ENCODE measurements at places on chromosomes 6 and 20.

DNA sequence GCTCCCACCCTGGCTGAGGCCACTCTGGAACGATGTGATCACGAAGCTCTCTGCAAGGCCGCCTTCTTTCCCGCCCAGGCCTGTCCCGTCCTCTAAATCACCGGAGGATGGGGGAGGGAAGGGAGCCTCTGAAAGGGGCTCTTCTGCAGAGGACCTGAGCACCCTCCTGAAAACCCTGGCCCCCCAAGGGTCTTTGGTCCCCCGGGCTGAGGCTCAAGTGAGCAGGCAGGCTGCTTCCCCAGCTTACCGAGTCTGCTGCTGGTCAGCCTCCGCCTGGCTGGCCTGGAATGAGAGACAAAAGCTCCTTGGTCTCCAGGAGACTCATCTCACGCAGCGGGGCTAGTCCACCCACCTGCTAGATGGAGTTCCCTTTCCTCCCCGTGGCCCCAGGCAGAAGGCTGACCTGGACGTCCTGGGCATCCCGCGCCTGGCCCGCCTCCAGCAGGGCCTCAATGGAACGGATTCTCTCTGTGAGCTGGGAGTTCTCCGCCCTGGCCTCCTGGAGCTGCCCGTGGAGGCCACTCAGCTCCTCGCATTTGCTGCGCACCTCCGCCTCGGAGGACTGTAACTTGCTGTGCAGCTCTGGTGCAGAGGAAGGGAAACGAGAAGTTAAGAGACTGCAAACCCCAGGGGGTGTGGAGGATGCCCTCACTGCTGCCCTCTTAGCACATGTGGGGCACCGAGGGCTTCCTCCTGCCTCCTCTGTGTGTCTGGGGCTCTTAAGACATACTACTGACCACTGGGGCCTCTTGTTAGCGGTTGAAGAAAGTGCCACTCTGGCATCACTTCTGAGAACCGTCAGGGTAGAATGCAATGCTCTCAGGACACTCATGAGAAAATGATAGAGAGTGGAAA is 54.7 kb downstream of the RRBP1 start:
- DNase-seq = no peak

- DNase-seq = no peak
Measured at GRCh38 chr6:15036690-15037245, 209.1 kb upstream of the JARID2 start.

DNA sequence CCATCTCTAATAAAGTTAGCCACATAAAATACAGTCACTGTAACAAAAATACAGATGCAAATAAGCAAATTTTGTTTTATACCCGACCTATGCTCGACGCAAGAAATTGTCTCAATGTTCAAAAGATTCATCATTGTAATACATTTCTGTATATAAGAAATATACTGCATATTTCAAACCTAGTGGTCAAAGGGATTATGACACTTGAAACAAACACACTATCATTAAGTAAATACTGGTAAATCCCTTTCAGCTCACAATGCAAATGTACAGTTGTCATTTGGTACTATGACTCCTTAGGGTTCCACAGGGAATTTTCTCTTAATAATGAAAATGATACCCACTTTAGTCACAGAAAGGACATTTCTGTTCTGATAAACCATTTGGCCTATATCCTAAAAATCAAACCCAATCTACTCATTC is 2.2 kb downstream of the HIVEP2 start:
- no peak for DNase-seq

GRCh38 chr6:6875818-6876470 is 231.8 kb upstream of the RREB1 start:
- no peak for DNase-seq

GRCh38 chr6:158817728-158818580 is 1.2 kb downstream of the EZR start:
- DNase-seq = peak; percentile 86

DNA sequence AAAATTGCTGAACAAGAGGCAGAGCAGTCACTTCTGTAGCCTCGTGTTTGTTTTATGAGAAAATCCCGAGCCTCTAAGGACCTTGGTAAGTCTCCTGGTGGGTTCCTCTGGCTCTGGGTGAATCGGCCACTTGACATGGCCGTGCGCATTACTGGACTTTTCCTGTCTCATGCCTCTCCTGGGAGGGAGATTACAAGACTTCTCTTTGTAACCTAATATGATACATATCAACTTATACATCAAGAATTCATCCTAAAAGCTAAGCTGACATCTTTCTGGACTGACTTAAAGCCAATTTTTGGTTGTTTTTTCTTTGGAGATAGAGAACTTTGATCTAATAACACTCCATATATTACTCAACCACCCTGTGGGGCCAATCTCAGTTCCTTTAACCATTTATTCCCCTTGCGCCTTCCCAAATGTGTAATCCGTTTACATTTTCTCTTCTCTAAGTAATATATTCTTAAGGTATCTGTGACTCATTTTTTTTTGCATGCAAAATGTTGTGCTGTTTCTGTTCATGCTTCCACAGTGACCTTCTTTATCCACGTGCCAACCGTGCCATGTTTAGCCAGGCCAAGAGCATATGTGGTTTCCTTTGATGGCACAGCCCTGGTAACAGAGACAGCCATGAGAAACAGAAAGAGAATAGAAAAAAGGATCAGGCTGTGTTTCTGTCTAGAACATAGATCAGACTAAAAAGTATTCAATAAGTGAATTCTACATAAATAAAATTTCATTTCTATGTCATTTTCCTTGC is 47.5 kb upstream of the JAG1 start:
- DNase-seq = no peak

DNA sequence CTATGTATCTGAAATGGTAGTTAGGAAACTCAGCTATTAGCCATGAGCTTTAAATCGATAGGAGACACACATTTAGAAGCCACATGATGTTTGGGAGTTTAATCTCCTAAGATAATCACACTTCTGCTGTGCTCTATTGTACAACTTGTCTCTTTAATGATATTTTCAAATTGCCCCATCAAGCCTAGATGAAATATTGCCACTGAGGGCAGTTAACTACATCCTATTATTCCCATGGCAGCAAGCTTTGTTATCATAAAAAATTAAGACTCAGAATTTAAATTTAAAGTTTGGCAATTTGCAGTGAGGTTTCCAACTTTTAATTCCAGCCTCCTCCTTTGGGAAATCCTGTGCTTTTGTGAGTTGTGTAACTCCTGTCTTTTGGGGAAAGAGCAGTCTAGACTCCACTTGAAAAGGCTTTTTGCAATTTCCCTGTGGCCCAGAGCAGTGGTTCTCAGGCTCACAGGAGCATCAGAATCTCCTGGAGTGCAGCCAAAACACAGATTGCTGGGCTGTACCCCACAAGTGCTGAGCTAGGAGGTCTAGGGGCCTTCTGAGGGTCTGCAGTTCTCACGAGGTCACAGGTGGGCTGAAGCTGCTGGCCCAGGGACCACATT is 792.4 kb downstream of the QKI start:
- DNase-seq = no peak
